ENCODE measurements at places on chromosomes 2 and 18.

DNA sequence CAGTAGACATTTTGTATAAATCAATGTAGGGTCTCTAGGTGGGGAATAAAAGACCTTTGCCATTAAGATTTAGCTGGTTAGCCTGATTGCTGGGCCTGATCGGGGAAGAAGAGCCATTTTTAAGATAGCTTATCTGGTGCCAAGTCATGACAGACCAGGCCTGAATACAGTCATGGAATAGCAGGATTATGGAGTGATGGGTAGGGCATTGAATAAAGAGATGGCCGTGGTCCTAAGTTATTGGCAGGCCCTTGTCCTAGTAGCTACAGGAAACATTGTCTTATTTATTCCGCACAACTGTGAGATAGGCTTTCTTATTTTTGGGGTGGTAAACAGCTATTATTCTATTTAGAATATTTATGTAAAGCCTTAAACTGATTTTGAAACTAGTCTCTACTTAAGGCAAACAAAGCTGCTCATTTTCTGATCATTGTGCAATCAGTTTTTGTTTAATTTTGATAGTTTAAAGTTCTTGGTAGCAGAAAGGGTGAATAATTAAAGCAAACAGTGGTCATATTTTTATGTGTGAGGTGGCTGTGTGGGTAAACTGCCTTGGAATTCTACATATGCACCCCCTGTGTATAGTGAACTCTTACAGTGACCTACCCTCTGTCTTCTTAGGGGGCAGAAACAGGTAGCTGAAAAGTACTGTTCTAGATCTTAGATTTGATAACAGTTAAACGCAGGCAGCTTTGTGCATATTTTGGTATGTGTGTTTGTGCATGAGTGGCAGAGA is 22.6 kb downstream of the ZNF236 start:
- no peak for DNase-seq

GRCh38 chr2:182428476-182428875 is 1.6 kb upstream of the PDE1A start:
- no peak for DNase-seq

DNA sequence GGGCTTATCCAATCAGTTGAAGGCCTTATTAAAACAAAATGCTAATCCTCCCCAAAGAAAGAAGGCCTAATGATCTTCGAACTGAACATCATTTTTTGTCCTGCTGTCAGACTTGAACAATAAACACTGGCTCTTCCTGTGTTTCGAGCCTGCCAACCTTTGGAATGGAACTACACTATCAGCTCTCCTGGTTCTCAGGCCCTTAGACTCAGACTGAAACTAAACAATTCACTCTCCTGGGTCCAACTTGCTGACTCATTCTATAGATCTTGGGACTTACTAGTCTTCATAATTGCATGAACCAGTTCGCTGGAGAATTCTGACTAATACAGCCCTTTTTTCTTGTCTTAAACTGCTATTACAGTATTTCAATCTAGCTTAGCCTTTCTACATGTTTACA is 235.2 kb downstream of the LNPK start:
- DNase-seq, result no peak

DNA sequence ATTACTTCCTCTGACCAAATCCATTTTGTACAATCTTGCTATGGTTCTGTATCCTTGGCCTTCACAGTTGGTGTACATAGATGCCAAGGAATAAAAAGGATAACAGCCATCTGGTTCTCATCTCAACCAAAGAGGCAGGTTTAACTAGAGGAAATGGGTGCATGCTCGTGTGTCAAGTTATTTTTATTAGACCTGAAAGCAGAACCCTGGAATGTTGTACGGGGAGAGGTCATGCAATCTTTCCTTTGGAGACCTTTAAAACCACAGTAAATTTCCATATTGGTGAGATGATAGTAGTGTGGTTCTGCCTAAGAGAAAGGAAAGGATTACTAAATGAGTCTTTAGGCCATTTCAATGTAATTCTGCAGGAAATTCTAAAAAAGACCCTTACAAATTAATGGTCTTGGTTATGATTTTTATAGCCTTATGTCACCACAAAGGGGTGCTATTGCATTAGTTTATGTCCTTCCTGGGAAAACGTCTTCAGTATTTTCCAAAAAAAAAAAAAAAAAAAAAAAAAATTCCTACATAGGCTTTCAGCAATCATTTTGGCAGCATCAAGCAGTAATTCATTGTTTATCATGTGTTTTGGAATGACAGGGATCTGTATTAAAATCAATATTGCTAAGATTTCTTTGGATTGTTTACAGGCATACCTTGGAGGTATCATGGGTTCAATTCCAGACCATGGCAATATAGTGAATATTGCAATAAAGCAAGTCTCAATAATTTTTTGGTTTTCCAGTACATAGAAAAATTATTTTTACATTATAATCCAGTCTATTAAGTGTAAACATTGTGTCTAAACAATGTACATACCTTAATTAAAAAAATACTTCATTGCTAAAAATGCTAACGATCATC is 270.8 kb downstream of the NYAP2 start:
- DNase-seq, result no peak

GRCh38 chr2:1140389-1141003 is 189.8 kb downstream of the SNTG2 start:
- DNase-seq, result peak; percentile 30
